Neural crest cell (in vitro differentiated cells): ENCODE measurements at places on chromosomes 5 and 9.

GRCh38 chr9:28547527-28547926 lies 974.2 kb upstream of the C9orf72 start:
- DNase-seq, result no peak

DNA sequence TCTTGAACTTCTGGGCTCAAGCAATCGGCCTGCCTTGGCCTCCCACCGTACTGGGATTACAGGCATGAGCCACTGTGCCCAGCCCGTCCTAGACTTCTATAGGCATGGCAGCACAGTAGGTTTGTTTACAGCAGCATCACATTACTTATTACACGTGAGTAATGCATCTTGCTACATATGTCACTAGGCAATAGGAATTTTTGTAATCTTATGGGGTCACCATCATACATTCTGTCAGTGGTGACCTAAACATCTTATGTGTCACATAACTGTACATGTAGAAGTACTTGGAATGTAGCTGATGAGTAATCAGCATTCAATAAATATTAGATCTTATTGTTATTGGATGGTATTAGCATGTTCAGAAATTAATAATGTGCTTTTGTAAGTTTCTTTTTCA lies 22.9 kb upstream of the ABCA1 start:
- no peak for DNase-seq

- DNase-seq, result no peak
Measured at GRCh38 chr5:57508211-57508610, 25.6 kb upstream of the ACTBL2 start.

DNA sequence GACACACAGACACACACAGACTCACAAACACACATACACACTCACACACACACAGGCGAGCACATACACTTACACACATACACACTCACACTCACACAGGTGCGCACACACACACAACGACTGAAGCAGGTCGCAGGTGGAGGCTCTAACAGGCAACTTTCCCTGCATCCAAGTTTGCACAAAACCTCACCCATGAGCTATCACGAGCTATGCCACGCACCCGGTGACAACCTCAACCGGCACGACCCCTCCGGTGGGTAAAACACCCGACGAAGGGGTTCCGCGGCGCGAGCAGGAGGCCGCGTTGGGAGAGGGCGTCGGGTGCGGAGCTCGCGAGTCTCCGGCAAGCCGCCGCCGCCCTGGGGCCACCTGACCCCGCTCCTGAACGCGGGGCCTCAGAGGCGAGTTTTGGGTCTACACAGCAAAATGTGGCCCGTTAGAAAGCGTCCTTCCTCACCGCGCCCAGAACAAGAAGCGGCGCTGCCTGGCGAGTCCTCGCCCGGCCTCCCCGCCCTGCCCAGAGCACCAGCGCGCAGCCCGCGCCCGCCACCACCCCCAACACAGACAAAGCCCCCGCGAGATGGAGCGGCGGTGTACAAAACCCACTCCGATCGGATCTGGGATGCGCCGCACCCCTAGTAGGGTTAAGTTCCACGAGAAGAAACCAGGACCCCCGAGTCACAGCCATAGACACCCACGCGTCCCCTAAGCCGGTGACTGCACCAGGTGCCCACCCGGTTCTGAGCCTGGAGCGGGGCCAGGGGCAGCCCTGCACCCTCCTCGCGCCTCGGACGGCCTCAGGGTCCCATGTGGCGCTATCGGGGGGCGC lies 665 bp downstream of the SLC6A3 start:
- no peak for DNase-seq

GRCh38 chr5:169095976-169096375 lies 205.0 kb downstream of the SLIT3 start:
- no peak for DNase-seq

GRCh38 chr9:117245175-117245829 lies 169.6 kb downstream of the ASTN2 start:
- DNase-seq, result no peak

- DNase-seq, result no peak
Measured at GRCh38 chr5:149885513-149885912, 59.1 kb downstream of the PDE6A start.

GRCh38 chr9:14362175-14362574 lies 48.2 kb upstream of the NFIB start:
- DNase-seq, result no peak

DNA sequence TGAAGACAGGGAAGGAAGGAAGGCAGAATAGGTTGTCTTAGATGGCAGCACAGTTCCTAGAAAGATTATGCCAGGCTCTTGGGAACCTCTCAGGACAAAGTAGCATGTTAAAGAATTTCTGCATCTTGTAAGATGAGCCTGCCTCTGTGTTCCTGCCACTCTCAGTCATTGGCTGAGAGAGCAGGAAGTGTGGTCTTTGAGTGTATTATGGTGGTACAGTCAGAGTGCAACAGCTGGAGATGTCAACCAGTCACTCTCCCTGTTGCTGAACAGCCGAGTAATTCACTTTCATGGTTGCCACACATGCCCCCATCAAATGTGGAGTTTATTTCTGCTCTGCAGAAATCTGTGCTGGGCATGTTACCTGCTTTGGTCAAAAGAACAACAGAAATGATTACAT lies 659.6 kb upstream of the RIOK2 start:
- no peak for DNase-seq

- DNase-seq, result no peak
Measured at GRCh38 chr5:124844371-124844920, 98.0 kb upstream of the ZNF608 start.

GRCh38 chr9:80797101-80797829 lies 892.1 kb downstream of the TLE1 start:
- no peak for DNase-seq

GRCh38 chr9:117480253-117480652 lies 65.4 kb upstream of the ASTN2 start:
- no peak for DNase-seq

- DNase-seq, result no peak
Measured at GRCh38 chr9:83472764-83473163, 65.4 kb downstream of the FRMD3 start.

GRCh38 chr5:175487514-175488222 lies 9.3 kb downstream of the SFXN1 start:
- DNase-seq, result no peak

GRCh38 chr9:114080773-114081440 lies 2.8 kb upstream of the AMBP start:
- DNase-seq, result no peak

GRCh38 chr5:73818357-73818756 lies 192.4 kb downstream of the ARHGEF28 start:
- no peak for DNase-seq

GRCh38 chr5:150164211-150164980 lies 2.2 kb upstream of the CDX1 start:
- DNase-seq, result no peak

- DNase-seq, result no peak
Measured at GRCh38 chr5:139446956-139447779, 7.8 kb upstream of the DNAJC18 start.

DNA sequence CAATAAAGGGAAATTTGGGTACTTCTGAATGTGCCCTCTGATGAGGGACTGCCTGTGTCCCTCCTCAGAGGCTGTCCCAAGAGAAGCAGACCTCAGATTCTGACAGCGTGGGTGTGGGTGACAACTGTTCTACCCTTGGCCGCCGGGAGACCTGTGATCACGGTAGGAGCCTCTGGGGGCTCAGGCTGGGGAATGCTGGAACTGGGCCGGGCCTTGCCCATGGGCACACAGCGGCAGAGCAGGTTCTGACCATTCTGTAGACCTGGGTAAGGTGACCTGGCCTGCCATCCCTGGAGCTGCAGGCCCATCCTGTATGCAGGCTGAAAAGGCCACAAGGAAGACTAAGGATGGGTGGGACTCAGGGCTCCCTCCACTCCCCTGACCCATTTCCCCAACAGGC lies 29.5 kb upstream of the GRPEL2 start:
- no peak for DNase-seq

- no peak for DNase-seq
Measured at GRCh38 chr9:33434317-33435105, 12.9 kb downstream of the AQP3 start.

DNA sequence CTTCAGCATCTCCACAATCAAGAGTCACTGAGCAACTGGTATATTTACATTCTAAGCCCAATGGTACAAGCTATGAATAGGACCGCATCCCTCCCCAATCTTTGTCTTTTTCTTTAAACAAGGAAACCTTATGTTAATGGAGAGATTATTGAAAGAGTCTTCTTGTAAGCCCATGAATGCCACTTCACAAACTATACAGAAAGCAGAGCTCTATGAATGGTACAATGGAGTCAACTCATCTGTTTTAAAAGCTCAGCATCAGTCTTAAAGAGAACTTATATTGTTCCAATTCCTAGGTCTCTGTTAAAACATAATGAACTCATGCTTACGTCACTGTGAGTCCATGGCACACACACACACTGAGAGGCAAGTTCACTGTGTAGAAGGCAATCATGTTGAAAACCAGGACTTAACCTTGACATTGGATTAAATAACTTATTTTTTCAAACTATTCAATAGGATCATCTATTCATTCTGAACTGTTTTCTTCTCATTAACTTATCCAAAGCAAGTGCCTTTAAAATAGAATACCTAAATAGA lies 4.5 kb downstream of the NREP start:
- no peak for DNase-seq

DNA sequence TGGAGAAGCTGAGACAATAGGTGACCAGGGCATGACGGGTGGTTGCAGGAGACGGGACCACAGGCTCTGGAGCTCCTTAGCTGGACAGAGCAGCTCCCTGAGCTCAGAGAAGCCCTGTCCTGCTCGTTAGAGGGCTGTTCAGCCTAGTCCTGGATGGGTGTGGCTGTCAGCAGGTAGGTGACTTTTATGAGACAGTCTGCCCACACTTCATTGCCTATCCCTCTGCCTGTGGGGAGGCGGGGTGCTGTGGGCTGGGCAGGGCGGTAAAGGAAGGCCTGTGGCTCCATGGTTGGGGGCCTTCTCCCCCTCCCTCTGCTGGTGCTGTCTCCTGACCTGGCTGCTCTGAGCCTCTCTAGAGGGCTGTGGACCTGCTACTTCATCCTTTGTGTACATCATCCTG lies 134.6 kb downstream of the RXRA start:
- DNase-seq, result no peak

DNA sequence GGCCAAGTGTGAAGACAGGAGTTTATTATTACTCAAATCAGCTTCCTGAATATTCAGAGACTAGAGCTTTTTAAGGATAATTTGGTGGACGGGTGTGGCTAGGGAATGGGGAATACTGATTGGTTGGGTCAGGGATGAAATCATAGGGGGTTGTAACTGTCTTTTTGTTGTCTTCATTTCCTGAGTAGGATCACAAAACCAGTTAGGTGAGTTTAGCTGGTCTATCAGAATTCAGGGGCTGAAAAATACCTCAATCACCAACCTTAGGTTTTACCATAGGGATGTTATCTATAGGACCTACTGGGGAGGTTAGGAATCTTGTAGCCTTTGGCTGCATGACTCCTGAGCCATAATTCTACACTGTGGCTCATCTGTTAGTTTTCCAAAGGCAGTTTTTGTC lies 235.8 kb downstream of the YTHDC2 start:
- no peak for DNase-seq

GRCh38 chr5:72194846-72195245 lies 87.6 kb downstream of the MAP1B start:
- no peak for DNase-seq

DNA sequence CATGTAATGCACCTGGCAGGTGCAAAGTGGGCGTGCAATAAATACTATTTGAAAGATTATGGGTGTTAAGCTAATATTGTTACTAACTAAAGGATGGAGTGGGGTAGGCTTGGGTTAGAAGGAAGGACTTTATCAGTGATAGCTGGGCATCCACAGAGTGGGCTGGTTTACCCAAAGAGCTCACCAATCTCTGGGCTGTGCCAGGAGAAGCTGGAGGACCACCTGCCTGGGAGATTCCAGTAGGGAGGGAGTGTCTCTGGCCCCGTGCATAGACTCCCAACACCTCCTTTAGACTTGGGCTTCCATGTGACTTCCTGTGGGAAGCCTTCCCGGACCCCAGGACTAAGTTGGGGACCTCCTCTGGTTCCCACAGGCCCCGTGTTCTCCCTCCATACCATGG lies 5.6 kb upstream of the URM1 start:
- DNase-seq, result no peak

- no peak for DNase-seq
Measured at GRCh38 chr5:7364226-7364875, 31.6 kb upstream of the ADCY2 start.

GRCh38 chr5:124580925-124581737 lies 165.3 kb downstream of the ZNF608 start:
- peak; percentile 43 for DNase-seq

- DNase-seq, result no peak
Measured at GRCh38 chr5:110815916-110816605, 77.3 kb downstream of the SLC25A46 start.

- DNase-seq, result no peak
Measured at GRCh38 chr5:124701873-124702425, 44.5 kb downstream of the ZNF608 start.

- DNase-seq, result no peak
Measured at GRCh38 chr9:81108821-81109220, 580.5 kb downstream of the TLE1 start.
